AML-193 (cell line): ENCODE measurements at places on chromosomes 11 and 22.

- DNase-seq = no peak
Observed at GRCh38 chr11:121422675-121423074, 29.4 kb upstream of the SORL1 start.

GRCh38 chr11:101741479-101742175 is 157.8 kb upstream of the TRPC6 start:
- DNase-seq = no peak

DNA sequence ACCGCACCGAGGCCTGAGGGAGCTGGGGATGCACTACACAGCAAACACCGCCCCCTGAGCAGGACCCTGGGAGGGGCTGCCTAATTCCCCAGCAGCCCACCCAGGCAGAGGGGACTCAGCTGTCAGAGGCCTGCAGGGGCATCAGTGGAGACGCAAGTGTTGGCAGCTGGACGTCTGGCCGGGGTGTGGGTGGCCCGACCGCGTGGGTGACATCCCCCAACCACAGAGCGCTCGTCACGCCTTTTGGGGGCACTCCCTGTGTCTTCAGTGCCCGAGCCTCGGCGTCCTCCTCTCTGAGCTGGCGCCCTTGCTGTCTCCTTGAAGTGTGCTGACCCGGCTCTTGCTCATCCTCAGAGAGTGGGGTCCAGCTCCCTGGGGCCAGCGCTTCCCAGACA is 150.2 kb downstream of the BRD1 start:
- DNase-seq = no peak

- no peak for DNase-seq
Observed at GRCh38 chr11:110430267-110431050, 711 bp downstream of the FDX1 start.

GRCh38 chr11:746289-747157 is 741 bp upstream of the TALDO1 start:
- DNase-seq = no peak

DNA sequence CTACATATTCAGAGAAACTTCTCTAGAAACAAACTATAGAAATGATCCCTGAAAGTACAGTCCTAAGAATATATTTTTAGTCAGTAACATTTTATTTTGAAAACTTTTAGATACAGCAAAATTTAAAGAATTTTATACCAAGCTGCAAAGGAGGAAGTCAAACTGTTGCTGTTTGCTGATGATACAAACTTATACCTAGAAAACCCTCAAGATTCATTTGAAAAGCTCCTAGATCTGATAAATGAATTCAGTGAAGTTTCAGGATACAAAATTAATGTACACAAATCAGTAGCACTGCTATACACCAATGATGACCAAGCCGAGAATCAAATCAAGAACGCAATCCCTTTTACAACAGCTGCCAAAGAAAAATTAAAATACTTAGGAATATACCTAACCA is 10.1 kb downstream of the ZBTB44 start:
- DNase-seq = no peak

- peak; percentile 92 for DNase-seq
Observed at GRCh38 chr11:104705490-104706190, 192.6 kb downstream of the CASP12 start.

GRCh38 chr11:107526197-107526596 is 39.3 kb downstream of the ALKBH8 start:
- no peak for DNase-seq

DNA sequence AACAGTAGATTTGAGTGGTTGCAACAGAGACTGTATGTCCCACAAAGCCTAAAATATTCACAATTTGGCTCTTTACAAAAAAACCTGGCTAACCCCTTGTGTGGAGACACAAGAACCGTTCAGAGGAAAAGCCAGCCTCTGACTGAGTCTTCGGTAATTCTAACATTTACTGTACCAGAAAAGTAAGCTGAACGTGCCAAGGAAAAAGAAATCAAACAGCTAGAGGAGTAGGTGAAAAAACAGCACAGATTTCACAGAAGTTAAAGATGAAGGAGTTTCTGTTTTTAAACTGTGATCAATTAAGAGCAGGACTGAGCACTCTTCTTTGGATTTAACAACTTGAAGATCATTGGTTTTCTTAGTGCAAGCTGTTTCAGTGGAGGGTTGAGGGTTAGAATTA is 424.7 kb upstream of the KIRREL3 start:
- no peak for DNase-seq

GRCh38 chr11:27212248-27212780 is 150.7 kb downstream of the CCDC34 start:
- no peak for DNase-seq

DNA sequence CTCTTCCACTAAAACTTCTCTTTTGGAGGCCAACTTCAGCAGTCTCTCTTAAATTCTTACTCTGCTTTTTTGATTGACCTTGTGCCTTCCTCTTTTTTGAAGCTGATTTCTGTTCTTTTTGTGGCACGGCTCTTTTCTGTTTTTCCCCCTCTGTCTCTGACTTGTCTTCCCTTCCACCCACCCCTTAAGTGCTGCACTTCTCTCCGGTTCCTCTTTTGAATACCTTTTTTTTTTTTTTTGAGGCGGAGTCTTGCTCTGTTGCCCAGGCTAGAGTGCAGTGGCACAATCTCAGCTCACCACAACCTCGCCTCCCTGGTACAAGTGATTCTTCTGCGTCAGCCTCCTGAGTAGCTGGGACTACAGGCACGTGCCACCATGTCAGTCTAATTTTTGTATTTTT is 211.9 kb downstream of the BLID start:
- DNase-seq = no peak

DNA sequence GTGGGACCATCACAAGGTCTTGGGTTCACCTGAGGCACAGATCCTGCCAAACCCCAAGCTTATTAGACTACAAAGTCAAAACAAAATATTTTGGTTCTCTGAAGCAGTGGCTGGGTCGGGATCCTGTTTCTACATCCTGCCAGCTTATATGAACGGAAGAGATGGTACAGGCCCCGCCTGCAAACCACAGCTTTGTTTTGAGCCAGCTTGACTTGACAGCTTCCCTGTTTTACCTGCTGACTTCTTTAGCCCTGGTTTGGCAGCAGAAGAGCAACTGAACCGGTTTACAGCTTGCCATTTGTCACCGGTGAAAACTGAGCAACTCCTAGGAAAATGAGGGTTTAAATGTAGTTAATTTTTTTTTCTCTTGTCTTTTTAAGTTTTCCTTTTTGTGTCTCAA is 11.4 kb downstream of the PACS1 start:
- peak; percentile 80 for DNase-seq

- DNase-seq = no peak
Observed at GRCh38 chr22:43407591-43407990, 4.2 kb upstream of the MPPED1 start.

DNA sequence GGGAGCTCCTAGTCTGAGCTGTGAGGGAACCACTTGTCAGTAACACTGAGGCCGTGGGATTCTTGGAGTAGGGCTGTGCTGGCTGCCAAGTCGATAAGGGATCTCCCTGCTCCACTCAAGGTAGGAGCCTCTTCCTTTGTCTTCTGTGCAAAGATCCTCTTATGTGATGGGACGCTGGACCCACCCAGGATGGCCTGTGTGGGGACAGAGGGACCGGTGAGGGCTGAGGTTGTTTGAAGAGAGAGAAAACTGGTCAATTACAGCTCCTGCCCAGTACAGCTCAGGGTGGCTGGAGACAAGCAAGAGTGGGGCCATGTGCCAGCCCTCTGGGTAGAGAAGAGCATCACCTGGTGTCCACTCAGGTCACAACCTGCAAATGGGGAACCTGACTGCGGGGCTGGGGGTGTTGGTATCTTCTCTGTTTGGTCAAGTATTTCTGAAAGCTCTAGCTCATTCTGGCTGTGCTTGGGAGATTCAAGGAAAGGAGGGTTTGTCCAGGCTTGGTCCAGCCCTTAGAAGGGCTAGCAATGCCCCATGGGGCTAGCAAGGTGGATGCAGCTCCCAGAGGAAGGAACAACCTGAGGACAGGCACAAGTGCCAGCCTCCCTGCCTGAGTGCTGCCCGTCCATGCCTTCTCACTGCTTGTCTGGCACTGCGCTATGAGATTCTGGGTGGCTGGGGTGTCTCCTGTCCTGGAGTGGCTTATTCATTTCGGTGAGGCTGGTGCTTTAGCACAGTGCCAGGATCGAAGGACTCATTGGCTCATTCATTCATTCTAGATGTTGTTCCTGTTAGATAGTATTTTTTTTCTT is 27.6 kb upstream of the BAIAP2L2 start:
- DNase-seq = no peak

- DNase-seq = no peak
Observed at GRCh38 chr11:88697139-88697538, 359.6 kb upstream of the CTSC start.

DNA sequence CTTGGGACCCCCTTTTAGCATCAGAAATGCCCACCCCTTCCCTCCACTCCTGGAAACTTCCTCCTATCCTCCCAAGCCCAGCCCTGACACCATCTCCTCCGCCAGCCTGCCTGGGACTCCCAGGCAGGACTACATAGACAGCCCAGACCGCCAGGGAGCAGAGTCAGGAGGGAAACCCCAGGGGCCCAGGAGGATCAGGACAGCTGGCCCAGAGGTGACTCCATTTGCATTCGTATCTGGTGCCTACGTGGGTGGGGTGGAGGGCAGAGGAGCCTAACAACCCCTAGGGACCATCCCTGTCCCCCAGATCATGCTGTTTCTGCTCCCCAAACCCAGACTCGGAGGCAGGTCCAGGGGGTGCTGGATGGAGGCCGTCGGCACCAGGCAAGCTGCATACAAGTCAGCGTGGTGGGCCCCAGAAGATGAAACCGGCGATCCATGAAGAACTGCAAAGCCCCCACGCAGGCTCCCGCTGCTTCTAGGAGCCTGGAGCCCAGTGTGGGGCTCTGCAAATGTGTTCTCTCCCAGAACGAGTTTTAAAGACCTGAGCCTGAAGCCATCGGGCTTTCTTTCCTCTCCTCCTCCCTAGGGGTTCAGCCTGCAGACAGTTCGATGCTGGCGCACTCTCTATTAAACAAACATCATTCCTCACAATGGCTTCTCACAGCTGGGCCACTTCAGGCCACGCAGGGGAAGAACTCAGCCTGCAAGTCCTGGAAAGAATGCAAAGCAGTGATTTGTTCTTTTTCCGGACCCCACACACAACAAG is 1506.8 kb downstream of the BRD1 start:
- no peak for DNase-seq

- no peak for DNase-seq
Observed at GRCh38 chr11:73100578-73100977, 41.5 kb downstream of the FCHSD2 start.

GRCh38 chr11:16155448-16155847 is 200.9 kb downstream of the SOX6 start:
- DNase-seq = no peak

DNA sequence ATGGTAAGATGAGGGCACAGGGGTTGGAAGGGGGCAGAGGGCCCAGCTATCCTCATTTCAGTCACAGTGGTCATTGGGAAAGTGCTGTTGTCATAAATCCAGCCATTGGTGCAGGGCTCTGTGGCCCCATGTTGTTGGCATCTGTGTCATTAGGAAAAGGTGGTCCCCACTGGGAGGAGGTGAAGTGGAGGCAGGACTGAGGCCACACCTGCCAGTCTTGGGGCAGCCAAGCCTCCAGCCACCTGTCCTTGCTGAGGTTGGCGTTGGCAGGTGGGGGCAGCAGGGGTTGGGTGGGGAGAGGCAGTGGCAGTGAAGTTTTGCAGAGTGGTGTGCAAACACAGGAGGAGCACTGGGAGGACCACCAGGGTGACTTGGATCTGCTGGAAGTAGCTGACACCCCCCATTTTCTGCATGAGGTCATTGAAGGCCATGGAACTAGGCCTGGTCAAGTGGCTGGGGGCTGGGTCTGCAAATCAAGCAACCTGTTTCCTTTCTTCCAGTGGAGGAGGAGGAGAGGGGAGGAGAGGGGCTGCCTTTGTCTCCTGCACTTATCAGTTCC is 25.3 kb downstream of the SLC22A6 start:
- DNase-seq = no peak

DNA sequence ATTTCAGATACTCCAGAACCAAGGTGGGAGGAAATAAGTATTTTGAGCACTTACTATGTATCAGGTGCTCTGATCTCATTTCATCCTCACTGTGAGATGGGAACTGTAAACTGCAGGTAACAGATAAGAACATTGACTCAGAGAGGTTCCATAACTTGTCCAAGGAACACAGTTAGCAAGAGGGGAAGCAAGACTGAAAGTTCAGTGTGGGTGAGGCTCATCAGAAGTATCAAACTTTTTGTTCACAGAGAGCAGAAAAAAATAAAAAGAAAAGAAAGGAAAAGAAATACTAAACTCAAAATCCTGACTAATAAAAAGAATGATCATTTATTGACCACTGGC is 37.1 kb downstream of the RAB30 start:
- DNase-seq = no peak

DNA sequence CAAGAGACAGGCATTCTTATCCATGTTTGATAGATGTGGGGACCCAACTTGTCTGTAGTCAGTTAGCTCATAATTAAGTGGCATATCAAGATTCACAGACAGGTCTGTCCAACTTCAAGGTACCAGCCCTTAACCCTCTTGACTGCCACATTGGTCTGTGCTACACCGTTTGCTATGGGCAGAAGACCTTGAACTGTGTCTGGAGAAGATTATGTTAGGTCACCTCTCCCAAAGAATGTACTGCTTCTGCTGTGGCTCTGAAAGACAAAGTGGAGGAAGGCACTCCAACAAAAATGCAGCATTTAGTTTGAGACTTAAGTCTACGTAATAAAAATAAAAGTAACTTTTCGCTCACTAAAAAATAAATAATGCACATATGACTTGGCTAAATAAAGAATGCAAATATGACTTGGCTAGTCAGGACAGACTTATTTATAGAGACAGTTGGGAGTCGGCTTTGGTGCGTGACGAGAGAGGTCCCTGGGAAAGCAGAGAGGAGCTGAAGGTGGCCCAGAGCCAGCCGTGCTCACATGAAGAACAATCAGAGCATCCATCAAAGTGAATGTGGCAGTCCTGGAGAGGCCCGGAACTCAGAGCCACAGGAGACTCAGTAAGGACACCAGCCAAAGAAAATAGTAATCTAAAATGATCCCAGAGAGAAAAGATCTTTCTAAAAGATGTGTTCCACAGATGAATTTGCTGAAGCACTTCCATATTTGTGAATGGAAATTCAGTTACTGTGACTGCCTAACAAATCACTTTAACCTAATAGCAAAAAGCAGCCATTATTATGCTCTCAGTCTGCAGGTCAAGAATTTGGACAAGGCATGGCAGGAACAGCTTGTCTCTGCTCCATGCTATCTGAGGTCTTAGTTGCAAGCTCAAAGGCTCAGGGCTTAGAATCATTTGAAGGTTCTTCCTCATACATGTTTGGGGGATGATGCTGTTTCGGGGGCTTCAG is 35.0 kb downstream of the CWC15 start:
- no peak for DNase-seq

DNA sequence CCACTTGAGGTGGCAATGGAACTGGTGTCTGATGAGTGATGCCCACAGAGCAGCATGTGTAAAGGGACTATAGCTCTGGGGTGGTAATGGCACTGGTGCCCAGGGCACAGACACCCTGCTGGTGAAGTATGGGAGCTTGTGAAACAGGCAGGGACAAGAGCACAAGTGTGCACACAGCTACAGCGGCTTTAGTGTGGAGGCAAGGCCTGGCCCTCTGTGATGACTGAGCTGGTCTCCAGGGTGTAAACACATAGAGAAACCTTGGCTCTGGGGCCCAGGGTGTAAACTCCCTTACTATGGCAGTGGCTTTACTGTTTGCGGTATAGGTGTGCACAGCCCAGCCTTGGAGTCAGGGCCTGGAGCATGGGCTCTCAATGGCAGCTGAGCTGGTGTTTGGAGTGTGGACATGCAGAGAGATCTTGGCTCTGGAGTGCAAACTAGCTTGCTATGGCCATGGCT is 46.3 kb downstream of the BIRC2 start:
- no peak for DNase-seq

- no peak for DNase-seq
Observed at GRCh38 chr22:39622881-39623367, 52.4 kb downstream of the CACNA1I start.
